ENCODE measurements at places on chromosomes 2 and 18.

GRCh38 chr18:77262643-77263465 lies 13.2 kb downstream of the GALR1 start:
- no peak for DNase-seq

DNA sequence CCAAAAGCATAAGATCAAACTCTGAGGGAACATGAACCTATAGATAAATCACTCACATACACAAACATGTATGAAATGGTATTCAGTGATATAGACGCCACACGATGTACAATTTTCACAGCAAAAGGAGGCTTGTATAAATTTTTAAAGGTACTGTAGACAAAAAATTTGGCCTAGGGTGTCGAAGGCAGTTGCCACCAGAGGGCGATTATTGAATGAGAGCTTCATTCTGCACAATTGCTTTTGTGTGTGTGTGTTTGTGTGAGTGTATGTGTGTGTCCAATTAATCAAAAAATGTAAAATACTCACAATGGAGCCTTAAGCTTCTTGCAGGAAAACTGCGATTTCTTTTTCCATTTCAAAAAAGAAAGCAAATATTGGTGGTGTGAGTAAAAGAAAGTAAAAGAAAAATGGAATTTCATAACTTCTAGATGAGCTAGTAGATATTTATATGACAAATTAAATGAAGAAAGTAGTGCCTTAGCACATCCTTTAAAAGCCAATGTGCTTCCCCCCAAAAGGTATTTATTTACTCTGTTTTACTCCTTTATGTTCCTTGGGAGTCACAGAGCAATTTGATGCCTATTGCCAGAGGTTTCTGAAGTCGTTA lies 800.1 kb downstream of the SATB2 start:
- no peak for DNase-seq

DNA sequence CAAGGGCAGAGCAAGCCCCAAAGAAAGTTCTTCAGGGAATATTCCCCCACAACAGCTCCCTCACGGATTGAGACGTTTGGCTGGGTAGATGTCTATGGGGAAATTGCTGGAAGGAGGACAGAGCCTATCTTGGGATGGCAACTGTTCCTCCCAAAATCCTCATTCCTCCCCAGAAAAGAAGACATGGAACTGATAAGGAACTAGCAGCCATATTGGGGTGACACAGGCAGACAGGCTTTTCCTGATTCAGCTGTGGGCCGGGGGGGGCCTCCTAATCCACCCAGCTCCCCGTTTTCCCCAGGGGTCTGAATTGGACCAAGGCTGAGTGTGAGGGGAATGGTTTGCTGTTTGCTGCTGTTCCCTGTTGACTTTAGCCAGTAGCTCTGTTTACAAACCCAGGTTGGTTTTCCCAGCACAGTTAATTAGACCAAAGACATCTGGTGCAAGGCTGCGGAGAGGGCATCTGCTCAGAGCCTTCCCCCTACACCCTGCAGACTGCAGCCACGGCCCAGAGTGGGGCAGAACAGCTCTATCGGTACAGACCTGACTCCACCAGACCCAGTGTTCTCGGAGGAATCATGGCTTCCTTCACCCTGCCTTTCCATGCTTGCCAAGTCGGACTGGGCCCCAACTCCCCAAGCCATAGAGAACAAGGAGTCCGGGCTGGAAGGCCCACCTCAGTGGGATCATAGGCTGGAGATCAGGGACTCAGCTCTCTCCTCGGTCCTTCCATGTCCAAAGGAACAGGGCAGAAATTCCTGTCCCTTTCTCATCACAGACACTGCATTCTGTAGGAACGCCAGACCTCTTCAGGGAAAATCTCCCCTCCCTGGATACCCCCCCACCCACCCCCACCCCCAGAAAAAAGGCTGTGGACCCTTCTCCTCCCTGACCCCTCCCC lies 1.7 kb upstream of the PKDCC start:
- DNase-seq = no peak

DNA sequence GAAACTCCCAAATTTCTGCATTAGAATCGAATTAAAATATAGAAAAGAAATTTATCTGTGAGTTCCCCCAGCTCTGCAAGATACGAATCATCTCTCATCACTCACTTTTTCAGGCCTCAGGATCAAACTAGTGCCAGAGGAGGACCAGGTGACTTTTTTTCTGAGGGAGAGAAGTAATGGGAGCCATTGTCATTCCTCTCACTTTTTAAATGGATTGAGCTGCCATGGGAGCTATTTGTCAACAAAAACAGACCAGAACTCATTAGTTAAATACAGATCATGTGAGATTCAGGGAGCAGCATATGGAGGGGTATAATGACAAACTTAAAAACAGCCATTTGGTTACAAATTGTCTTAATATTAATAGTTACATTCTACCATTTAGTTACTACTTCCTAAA lies 594.4 kb downstream of the DPP10 start:
- DNase-seq = no peak

DNA sequence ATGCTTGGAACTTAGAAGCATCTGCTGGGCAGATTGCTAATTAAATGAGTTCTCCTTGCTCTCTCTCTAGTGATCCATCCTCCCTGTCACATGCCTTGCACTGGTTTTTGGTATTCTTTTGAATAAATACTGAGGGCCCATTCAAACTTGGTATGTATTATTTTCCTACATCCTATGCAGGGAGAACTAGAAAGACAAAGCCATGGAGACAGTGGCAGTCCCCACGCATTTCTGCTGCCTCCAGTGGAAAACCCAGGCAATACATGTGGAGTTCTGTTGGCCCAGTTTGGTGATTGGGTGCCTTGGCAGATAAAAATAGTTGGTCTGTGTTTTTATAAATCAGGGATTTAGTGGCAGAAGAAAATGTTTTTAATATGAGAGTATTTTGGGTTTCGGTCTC lies 68.7 kb downstream of the DIS3L2 start:
- no peak for DNase-seq

- DNase-seq = no peak
Observed at GRCh38 chr18:13306583-13306982, 88.0 kb downstream of the LDLRAD4 start.

DNA sequence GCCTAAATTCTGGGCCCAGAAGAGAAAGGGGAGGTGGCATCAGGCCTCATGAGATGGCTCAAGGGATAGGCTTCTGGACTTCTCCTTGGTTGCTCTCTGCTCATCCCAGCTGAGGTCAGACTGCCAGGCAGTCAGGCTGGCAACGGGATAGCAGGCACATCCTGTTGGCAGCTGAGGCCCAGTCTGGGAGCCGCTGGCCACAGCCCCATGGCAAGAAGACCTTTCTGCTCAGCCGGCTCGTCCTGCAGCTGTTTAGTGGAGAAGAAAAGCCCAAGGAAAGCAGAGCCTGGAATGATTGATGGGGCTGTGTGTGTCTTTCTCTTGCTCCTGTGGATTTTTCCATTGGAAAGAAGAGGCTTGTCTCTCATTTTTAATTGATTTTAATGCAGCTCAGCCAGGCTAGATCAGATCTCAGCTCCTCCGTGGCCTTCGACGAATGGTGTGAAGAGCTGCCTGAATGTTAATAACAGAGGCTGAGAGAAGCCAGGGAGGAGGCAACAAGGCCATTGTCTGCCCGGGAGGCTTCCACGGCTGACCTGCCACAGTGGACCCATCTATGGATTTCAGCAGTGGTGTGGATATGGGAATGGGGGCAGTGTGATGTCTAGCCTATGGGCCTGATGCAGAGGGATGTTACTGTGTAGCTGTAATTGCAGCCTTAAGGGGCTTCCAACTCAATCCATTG lies 99.5 kb downstream of the HS1BP3 start:
- DNase-seq = no peak

- DNase-seq = no peak
Observed at GRCh38 chr2:113169002-113169530, 4.7 kb upstream of the PSD4 start.

- DNase-seq = peak; percentile 65
Observed at GRCh38 chr2:191675807-191676721, 1.9 kb upstream of the NABP1 start.

GRCh38 chr2:5364361-5364760 lies 327.8 kb upstream of the SOX11 start:
- DNase-seq = no peak

DNA sequence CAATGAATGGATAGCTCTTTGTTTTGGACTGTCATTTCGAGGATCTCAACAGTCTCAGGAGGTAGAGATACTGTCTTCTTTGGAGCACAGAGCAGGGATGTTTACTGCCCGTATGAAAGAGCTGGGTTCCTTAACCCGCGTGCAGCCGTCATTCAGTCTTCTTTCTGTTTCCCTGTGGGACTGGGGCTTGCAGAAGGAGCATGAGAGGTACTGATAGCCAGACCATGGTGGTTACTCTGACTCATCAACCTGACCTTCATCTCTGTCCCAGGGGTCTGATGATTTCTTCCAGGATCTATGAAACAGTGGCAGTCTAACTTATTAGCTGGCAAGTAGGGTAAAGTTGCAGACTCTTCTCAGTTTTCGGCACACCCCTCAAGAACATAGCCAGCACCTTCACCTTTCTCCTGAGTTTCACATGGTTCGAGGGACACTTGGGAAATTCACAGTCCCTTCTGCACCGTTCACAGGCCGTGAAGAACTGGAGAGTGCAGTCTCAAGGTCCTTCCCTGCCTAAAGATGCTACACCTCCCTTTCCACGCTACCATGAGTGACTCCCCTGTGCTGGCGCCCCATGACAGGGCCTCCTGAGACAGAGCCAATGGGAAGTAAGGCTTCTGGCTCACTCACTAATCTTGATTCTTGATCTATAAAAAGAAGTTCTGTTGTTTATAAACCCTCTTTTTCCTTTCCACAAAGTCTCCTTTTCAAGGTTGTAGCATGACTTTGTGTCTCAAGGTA lies 226.2 kb downstream of the MC4R start:
- DNase-seq = no peak

DNA sequence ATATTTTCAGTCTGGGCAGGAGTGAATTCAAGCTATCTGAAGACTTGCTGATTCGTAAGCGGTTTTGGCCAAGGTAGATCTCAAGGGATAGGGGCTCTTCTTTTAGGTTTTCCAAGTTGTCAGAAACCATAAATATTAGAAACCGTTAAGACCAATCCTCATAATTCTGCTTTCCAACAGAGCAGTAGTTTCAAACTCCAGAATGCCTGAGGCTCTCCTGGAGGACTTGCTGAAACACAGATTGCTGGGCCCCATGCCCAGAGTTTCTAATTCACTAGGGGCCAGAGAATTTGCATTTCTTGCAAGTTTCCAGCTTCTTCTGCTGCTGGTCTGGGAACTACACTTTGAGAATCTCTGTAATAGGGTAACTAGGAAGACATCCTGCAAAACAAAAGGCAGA lies 1855.7 kb upstream of the CELF4 start:
- no peak for DNase-seq

GRCh38 chr2:229805559-229805958 lies 91.2 kb upstream of the DNER start:
- DNase-seq = no peak

DNA sequence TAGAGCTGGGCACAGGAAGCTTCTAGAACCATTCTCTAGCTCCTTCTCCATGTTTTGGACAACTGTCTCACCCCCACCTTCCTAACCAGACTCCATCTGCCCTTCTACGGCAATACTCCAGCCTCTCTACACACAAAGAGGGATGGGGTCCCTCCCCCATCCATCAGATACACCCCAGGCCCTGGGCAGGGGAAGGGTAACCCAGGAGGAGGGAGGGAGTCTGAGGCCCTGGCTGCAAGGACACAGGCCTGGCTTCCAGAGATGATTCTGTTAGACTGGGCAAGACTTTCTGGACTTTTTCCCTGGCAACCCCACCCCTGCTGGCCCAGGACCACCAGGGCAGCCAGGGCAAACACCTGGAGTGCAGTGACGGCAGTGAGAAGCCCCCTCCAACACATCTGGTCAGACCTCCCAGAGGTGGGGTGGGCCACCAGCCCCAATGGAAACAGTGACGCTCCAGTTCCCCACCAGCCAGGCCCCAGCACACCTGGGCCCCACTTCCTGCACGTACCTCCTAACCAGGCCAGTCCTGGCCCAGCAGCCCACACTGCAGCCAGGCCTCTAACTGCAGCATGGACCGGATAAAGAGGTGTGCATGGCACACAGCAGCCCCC lies 6.5 kb downstream of the CYP26B1 start:
- DNase-seq = no peak

GRCh38 chr18:74328206-74328605 lies 12.6 kb downstream of the C18orf63 start:
- DNase-seq = no peak

GRCh38 chr2:1420746-1421480 lies 7.7 kb downstream of the TPO start:
- DNase-seq = no peak

DNA sequence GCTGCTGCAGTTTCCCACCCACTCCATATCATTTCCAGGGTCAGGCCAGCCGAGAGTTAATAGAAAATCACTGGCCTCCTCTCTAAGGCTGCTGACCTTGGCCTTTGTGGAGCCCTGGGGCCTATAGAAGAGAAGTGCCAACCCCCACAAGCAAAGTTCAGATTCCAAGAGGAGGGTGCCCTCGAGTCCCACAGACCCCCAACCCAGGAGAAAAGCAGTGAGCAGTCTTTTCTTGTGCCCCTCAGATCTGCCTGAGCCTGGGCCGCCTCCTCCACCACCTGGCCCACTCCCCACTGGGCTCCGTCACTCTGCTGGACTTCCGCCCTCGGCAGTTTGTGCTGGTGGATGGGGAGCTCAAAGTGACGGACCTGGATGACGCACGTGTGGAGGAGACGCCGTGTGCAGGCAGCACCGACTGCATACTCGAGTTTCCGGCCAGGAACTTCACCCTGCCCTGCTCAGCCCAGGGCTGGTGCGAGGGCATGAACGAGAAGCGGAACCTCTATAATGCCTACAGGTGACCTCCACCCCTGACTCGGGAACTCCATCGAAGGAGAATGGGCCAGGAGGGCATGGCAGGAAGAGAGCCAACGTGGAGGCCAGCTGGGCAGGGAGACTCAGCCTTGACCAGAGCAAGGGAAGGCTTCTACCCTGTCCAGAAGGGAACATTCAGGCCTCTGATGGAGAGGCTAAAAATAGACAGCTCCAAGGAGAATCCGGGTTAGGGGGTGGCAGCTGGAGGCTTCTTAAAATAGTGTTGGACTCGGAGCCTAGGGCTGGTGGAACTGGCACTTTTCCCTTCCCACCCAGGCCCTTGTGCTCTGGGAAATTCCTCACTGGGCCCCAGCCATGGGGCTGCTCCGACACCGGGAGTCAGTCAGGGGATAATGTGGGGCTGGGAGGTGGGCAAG lies 6.2 kb downstream of the PKDCC start:
- no peak for DNase-seq

- DNase-seq = no peak
Observed at GRCh38 chr18:10365901-10366300, 88.5 kb upstream of the APCDD1 start.
